ENCODE measurements at places on chromosomes 12 and 14.

DNA sequence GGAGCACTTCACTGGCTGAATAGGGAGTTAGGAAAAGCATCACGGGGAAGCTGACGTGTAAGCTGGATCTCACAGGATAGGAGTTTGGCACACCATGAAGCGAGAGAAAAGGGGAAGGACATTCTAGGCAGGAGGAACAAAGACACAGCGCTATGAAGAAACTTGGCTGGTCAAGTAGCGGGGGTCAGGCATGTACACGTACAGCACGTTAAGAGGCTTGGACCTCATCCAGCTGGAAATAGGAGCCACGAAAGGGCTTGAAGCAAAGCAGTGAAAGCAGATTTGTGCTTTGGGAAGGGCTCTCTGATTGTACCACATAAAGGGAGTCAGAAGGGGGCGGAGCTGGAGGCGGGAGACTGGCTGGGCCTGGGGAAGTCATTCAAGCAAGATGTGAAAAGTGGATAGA lies 19.6 kb upstream of the GALNT8 start:
- DNase-seq, result no peak

DNA sequence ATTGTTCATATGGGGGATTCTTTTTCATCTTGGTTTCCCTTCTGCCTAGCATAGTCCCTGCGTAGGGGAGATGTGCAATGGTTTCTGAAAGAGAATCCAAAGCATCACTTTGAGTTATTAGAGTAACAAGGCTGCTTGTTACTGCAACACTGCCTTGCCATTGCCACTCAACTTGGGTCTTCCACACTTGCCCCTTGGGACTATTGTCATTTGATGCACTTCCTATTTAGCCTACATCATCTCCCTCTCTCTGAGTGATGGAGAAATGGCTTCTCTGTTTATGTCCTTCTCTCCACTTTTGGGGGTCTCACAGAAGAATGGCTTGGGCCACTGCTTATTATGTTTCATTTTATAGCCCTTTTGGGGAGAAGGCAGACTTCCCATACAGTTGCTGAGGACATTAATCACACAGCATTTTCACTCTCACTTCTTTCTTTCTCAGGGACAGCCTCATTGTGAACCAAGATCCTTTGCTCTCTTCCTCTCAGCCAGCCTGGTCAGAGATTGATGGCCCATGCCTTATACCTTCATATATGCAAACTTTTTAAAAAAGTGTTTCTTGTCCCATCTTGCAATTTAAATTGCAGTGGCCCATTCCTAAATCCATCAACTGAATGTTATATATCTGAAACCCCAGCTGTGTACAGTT lies 50.8 kb upstream of the POC1B start:
- no peak for DNase-seq

GRCh38 chr12:114827461-114827860 lies 143.5 kb upstream of the TBX3 start:
- DNase-seq, result no peak

DNA sequence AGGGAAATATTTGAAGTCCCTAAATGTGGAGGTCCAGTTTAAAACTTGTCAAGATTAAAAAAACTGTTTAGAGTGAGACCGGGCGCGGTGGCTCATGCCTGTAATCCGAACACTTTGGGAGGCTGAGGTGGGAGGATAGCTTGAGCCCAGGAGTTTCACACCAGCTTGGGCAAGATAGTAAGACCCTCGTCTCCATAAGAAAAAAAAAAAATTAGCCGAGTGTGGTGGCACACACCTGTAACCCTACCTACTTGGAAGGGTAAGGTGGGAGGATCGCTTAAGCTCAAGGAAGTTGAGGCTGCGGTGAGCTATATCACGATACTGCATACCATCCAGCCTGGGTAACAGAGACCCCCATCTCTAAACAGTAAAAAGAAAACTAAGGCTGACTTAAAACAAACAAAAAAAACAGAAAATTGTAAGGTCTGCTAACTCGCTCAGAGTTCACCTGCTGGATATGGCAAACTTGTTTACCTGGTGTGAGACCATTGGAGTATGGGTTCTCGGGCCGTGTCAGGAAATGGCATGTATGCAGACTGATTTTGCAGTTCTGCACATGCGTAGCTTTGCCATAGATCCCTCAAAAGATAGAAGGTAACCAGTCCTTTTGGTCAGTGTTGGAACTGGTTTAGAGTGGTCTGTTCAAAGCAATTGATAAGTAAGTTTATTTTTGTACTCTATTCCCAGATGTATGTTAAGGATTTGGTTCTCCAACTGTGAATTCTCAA lies 2.1 kb downstream of the RNF10 start:
- peak; percentile 16 for DNase-seq

DNA sequence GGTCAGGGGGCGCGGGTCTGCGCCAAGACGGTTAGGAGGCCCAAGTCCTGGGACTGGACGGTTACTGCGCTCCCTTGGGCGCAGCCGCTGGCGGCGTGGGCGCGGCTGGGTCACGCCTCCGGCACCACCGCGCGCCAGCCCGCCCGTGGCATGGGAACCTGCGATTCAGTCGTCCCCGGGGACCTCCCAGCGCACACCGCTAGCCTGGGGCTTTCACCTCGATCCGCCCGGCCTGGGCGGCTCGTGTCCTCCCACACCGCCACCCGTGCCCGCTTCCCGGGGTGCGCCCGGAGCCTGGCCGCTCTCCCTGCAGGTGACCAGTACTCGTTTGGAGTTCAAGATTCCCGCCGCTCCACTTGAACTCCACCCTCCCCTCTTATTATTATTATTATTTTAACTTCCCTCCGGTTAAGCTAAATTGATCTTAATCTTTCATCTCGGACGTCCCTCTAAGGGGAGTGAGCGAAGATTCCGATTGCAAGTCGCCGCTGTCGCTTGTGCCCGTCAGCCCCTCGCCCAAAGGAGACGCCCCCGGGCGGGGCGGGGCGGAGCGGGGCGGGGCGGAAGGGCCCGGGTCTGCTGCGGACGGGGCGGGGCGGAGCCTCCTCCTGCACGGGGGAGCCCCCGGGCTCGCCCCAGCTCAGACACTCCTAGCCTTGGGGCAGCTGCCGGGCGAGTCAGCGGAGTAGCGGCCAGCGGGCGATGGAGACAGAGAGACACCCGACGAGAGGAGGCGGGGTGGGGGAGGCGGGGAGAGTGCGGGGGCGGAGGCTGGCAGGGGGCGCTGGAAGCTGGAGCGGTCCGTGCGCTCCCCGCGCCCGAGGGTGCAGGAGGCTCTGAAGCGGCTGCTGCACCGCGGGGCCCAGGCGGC lies at the start of gene KCNMB4:
Gene KCNMB4 (plus strand): TSS at position 643 of the 871 bp plus-strand sequence. CDS start 445 bp downstream, outside the sequence.
- peak; percentile 62 for DNase-seq

DNA sequence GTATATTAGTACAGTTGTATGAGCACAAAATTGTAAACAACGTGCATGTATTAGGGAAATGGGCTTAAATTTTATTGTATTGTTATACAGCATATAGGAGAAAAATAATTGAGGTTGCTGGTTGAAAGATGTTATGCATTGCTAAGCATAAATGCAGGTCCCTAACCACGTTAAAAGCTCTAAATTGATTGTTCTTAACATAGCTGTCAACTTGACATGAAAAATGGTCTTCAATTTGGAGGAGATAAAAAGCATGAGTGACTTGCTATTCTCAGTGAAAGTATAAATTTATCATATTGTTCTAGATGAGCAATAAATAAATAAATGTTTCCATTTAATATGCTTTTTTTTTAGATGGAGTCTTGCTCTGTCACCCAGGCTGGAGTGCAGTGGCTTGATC lies 506.6 kb upstream of the ATXN7L3B start:
- no peak for DNase-seq

DNA sequence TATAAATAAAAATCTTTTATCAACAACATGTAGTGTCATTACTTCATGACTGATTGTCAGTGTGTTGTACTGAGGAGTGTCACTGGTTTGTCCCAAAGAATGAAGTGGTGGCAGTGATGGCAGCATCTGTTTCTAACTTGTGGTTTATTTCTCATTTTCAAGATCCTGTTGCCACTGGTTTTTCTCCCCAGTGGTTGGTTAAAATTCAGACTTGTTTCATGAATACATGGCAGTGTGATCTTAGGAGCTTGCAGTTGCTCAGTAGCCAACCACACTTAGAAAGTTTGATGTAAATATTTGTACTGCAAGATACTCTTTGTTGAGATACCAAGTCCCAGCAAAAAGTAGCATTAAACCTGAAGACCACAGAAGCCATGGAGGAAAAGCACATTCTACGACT lies 69.8 kb downstream of the PLEKHA5 start:
- no peak for DNase-seq

DNA sequence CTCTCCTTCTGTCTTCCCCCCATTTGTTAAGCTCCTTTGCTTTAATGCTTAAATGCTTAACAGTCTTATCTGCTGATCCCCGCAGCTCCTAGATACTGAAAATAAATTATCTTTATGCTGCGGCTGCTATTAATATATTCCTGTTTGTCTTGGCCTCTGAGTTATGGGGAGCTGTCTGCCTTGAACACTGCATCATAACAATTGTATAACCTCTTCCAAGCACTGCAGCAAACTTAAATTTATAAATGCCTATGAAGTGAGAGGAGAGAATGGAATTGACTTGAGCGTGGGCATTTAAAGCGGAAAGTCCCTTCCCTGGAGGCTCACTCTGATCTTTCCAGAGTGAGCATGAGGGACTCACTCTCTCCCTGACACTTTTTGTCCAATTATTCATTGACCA lies 23.1 kb upstream of the DCP1B start:
- no peak for DNase-seq

DNA sequence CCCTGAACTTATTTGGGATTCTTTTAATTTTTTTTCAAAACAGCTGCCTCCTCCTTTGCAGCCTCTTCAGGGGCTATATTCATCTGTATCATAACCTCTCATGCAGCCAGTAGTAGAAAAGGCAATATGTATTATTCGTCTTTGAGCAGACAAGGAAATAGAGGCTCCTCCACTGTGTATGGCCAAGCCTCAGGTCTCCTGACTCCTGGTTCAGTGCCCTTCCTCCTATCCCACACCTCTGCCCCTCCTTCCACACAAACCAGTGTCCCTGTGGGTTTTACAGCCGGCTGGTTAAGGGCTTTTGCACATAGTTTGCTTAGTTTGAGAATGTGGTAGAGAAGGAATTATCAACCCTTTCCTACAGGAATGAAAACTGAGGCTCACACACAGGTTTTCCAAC lies 8.8 kb upstream of the ACVRL1 start:
- no peak for DNase-seq

DNA sequence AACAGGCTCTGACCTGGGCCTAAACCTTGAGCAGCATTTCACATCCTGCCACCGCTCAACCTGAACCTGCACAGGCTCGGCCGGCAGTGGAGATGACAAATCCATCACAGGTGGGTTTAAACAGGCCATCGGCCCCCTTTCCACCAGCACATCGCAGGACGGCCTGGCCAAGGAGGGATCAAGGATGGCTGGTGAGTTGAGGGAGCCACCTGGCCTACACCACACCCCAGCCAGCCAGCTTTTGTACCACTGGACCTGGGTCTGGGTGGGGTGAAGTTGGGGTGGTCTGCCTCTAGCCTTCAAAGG lies 14.2 kb downstream of the MMAB start:
- no peak for DNase-seq

DNA sequence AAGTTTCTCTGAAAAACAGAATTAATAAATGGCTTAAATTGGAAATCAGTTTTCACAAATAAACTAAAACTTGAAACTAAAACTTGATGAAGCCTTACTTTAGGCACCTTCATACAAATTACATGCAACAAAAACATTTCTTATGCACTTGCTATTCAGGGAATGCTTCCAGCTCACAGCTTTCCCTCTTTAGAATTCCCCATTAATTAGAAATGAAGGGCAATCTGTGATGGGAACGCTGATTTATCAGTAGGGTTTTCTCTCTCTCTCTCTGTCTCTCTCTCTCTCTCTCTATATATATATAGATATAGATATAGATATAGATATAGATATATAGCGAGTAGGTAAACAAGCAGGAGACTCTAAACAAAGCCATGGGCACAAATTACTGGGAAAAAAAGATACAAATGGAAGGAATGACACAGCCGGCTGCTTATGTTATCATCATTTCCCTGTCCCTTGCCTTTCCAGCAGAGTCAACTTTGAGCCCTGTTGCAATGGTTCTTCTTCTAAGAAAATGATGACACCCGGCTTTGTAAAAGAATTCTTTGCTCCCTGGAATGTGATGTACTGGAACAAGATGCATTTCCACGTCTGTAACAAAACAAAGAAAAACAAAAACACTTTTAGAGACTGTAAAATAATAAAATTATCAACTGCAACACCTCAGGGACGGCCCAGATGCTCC lies 1121.6 kb upstream of the TMEM132C start:
- DNase-seq, result no peak

DNA sequence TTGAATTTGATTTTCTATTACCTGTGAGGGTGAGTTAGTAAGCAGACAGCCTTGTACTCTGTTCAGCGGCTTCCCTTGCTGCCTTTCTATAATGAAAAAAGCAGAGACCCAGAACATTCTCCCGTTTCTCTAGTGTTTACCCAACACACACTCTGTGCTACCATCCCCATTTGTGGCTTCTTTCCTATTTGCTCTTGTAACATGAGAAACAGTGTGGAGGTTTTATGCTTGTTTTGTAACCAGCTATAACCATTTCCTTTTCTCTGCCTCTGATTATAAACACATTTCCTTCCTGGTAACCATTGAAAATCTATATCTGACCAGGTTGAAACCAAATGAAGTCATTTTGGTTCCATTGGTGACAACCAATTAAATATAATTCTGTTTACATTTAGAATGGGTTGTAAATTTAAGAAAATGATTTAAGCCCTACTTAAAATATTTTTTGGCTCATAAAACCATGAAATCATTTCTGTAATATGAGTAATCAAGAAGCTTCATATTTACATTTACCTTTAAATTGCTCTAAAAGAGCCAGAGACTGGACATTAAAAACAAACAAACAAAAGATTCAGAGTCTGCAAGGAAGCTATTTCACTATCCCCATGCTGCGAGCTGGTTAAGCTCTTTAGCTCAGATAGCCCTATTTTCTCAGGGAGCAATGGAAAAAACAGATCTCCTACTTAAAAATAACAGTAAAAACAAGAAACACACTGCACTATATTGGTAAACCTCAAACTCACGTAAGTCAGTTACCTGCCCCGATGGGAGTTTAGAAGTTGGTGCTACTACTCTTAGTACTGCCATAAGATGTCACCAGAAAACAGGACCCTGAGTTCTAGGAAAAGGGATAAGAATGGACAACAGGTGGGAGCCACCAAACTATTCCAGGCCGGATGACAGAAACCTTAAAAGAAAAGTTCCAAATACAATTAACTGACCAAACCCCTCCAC lies 206.5 kb upstream of the EEA1 start:
- DNase-seq, result no peak

GRCh38 chr12:49200919-49201594 lies 12.2 kb upstream of the TUBA1A start:
- DNase-seq, result no peak

DNA sequence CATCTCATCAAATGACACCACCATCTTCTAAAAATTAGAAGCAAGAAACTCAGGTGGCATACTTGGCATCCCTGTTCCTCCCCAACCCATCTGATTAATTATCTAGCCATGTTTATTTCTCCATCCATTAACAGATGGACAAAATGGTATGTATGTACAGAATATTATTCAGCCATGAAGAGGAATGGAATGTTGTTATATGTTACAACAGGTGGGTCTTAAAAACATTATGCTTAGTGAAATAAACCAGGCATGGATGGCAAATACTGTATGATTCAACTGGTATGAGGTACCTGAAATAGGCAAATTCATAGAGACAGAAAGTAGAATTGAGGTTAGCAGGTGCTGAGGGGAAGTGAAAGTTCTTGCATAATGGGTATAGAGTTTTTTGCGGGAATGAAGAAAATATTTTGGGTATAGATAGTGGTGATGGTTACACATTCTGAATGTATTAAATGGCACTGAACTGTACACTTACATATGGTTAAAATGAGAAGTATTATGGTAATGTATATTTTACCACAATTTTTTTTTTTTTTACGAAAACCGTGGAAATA lies 17.5 kb downstream of the YY1 start:
- DNase-seq, result no peak

GRCh38 chr12:63805704-63806672 lies 26.3 kb downstream of the RXYLT1 start:
- no peak for DNase-seq

- no peak for DNase-seq
Measured at GRCh38 chr12:109701064-109701463, 12.6 kb upstream of the FAM222A start.
